ENCODE measurements at places on chromosomes 5 and 9. TPM values are rescaled to one million over a fixed set of nuclear protein-coding genes. Genes with fewer than 3 reads are reported as not detected.

Gene IL13
- not detected for total RNA-seq

Gene HMMR
- 0.57 TPM for total RNA-seq

DNA sequence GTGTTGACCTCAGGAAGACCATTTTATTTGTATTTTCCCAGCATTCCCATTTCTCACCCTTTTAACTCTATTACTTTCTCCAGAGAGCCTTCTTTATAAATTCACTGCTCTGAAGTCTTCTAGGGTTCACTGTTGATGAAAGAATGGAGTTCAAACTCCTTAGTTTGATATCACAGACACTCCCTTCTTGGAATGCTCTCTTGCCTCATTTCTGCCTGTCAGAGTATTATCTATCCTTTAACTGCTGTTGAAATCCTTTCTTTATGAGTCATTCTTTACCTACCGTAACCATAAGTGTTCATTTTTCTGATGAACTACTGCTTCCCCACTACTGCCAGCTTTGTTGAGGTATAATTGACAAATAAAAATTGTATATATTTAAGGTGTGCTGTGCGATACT, 4.3 kb downstream of the RIC1 start:
- DNase-seq, result no peak

GRCh38 chr5:139068494-139069151, 129.5 kb downstream of the SIL1 start:
- no peak for DNase-seq

GRCh38 chr9:87708986-87709728, 16.8 kb upstream of the CTSL start:
- no peak for DNase-seq

DNA sequence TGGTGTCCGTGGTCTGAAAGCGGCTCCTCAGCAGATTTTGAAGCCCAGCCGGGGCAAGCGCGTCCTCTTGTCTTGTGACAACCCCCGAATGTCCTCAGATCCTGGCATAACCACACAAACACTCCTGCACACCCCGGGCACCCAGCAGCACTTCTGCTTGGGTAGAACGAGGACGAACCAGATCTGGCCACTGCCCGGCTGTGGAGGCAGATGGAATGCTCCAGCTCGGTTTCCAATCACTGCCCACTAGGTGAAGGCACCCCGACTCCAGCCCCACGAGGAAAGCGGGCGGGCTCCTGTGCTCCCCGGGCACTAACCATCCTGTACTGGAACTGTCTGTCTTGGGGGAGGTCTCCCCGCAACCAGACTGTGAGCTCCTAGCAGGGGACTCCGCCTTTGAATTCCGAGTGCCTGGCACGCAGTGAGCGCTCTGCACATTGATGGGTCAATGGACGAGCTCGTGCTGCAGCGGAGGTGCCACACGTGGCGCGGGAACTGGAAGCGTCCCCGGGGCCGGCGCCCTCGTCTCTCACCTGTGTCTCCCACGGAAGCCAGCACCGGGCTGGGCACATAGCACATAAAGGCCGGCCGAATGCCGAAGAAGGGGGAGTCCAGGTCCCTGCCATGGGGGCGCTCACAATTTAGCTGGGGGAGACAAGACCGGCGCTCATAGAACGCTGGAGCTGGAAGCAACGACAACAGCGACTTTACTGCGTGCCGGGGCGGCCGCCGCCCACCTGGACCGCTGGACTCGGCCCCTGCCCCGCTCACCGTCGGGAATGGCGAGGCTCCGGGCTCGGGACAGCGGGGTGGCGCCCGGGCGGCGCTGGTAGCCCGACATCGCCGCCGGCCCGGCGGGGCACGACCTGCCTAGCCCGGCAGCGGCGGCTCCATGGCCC, 608 bp downstream of the ENTR1 start:
- no peak for DNase-seq

DNA sequence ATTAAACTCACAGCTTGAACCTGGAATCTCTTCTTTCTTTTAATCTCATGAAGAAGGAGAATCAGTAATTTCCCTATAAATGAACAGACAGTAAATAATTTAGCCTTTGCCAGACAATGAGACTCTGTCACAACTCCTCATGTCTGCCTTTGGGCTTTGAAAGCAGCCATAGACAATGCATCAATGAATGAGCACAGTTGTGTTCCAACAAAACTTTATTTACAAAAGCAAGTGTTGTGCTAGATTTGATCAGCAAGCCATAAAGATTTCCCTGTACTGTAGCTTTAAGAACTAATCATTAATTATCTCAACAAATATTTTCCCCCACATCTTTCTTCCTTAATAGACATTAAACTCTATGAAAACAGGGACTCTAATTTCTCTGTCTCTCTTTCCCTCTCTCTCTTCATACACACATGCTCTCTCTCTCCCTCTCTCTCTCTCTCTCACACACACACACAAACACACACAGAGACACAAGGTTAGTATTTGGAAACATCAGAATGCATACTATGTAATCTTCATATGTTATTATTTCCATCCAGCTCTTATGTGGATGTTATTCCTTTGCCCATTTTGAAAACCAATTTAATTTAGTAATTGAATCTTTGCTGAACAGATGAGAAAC, 1209.8 kb upstream of the CDH6 start:
- no peak for DNase-seq

- DNase-seq, result no peak
Measured at GRCh38 chr5:72248410-72248981, 71.5 kb downstream of the MRPS27 start.

Measured in esophagus muscularis mucosa (tissue), 4 donors.